ENCODE measurements at places on chromosomes 2 and 18.
A peak's percentile ranks its signal among the peaks of the same experiment; 100 is the strongest.

DNA sequence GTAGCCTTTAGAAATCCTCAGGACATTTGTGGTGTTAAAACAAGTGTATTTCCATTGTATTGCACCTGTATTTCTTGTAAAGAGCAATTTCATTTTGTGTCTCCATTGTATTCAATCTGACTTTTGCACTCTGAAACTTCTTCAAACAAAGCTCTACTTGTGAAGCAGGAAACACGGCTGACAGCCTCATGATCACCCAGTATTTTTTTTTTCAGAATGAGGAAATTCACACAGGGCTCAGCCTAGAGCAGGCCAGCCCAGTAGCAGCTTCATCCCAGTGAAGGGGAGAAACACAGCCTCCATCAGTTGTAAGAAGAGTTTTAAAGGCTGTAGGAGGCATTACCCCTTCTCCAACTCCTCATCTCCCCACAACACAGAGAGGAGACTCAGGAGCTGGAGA lies 175.9 kb upstream of the KLHL29 start:
- no peak for DNase-seq

DNA sequence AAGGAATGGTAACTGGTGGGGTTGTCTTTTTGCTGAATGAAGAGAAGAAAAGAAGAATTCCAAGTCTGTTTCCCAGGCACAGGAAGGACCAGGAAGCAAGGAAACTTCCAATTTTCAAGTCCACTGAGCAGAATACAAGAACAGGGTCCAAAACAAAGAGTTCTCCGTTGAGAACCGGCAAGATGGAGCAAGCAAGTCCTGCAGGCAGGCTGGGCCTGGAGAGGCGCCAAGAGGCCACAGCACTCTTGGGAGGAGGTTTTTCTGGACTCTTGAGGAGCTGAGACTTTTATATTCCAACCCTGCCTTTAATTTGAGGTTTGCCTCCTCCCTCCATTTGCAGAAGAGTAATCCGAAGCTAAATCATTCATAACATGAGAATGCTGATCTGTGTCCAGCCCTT lies 224.5 kb downstream of the IKZF2 start:
- no peak for DNase-seq

DNA sequence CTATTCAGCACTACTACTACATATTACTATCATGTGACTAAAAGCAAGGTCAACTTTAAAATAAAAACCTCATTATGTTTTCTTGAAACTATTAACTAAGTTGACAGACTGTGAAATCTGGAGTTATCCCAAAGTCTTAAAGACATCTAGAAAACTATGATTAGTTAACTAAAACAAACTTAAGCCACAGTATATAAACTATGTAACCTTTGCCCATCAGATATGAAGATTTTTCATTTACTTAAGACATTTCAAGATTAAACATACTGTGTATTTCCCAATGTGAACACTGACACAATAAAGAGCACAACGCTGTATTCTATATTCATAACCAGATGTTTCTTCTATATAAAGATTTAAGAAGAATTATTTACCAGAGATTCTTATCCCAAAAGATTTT lies 33.5 kb upstream of the CACNB4 start:
- no peak for DNase-seq

DNA sequence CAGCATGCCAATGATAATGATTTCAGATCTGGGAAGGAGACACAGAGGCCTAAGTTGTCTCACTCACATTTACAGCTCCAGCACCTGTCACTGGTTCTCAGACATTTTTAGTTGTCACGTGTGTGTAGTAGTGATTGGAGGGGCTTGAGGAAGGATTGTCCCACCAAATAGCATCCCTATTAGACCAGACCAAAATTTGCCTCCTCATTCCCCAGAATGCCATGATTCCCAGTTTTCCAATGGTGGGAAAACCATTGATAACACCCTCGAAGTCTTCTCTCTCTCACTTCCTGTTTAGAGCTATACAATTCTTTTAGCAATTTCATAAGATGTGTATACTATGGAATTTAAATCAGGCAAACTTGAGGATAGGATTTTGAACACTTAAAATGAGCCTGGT lies 52.5 kb downstream of the CCDC141 start:
- no peak for DNase-seq

- DNase-seq: no peak
Observed at GRCh38 chr2:31241625-31242270, 7.8 kb downstream of the EHD3 start.

DNA sequence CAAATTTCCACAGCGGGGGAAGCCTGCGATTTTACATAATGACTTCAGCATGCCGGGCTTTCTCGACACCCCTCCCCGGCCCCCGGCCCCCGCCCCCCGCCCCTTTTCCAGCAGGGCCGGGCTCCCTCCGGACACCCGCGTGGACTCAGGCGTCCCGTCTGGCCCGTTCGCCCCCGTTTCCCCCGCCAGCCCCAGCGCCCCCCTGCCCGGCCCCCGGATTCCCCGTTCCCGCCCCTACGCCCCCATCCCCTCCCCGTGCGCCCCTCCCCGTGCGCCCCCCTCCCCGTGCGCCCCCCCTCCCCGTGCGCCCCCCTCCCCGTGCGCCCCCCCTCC lies 456 bp upstream of the NFATC1 start:
- no peak for DNase-seq

- DNase-seq: no peak
Observed at GRCh38 chr18:21194871-21195771, 46.9 kb upstream of the GREB1L start.

- no peak for DNase-seq
Observed at GRCh38 chr2:165436559-165436958, 32.9 kb upstream of the CSRNP3 start.

DNA sequence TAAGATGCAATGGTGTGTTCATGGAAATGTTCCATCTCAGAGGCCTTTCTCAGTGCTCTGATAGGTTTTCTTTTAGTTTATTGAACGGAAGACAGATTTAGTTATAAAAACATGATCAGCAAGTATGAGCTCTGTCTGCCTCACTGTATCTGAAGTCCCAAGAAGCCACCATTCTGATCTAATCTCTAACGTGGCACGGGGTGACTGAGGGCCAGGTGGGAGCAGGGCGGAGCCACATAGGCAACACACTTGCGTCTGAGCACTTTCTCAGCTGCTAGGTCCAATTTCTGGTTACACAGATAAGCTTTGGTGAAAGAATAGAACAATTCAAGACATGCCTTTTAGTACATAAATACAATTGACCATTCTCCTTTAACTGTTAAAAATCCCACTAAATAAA lies 60.4 kb downstream of the SNTG2 start:
- DNase-seq: no peak

DNA sequence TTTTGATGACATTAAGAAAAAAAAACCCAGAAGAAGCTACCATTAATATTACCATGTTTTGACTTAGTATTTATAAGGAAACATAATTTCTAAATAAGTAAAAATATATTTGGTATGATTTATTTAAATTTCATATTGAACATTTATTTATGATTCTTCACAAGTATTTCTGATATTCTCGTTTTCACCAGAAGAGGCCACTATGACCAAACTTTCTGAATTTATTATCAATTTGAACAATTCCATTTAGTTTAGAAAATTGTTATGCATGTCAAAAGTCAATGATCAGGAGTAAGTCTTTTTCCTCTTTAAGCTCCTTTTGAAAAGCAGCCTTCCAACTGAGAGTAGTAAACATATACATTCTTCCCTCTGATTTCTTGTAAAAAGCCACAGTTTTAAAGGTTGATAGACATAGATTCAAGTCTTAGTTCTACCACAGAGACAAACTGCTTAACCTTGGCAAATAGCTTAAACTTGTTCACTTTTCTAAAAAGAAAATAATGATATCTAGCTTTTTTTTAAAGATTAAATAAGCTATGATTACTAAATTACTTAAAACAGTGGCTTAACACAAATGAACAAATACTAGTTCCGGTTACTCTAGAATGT lies 329.9 kb downstream of the TRIB2 start:
- no peak for DNase-seq

DNA sequence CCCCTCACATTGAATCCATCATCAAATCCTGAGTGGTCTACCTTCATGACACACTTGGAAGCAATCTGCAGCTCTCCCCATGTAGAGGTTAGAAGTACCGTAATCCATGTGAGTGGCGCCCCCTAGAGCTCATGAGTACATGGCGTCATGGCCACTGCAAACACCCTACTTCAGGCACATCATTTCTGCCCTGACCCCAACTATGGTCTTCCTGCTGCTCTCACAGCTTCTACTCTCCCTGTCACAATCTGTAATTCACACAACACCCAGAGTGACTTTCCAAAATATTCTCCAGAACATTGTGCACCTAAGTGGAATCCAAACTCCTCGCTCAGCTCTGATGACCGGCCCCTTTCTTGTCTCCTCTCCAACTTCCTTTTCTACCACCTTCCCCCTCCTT lies 141.9 kb downstream of the ANKRD44 start:
- peak; percentile 67 for DNase-seq

- no peak for DNase-seq
Observed at GRCh38 chr2:194087089-194087958, 1569.7 kb upstream of the SLC39A10 start.

DNA sequence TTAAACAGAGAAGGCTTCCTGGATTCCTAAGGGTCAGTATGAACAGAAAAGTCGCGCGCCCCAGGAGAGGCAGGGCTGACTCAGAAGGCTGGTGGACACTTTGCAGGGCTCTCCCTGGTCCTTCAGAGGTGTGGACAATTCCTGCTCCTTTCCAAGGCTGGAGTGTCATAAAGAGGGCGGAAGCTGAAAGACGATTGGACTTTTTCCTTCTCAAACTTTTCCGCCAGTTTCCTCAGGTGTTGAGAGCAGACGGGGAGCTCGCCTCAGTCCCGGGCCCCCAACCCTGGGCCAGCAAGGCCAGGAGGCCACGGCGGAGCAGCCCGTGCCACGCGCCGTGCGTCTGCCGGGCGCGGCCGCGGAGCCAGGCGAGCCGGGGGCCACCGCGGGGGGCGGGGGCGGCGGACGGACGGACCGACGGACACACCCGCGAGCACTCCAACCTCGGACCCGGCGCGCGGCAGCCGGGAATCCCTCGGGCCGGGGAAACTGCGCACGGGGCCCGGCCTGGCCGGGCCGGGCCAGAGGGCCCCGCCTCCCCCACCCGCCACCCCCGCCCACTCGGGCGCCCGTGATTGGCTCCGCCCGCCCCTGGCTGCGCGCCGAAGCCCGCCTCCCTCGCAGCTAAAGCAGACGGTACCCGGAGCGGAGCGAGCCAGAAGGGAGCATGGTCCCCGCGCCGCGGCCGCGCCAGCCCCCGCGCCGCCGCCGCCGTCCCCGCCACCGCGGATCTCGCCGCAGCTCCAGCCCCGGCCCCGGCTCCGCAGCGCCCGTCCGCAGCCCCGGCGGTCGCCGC lies at the start of gene KLHL29:
Gene KLHL29, plus strand, starts transcription at position 629 of the 793 bp plus-strand sequence. CDS start 177,018 bp downstream, outside the sequence.
- DNase-seq: peak; percentile 23

DNA sequence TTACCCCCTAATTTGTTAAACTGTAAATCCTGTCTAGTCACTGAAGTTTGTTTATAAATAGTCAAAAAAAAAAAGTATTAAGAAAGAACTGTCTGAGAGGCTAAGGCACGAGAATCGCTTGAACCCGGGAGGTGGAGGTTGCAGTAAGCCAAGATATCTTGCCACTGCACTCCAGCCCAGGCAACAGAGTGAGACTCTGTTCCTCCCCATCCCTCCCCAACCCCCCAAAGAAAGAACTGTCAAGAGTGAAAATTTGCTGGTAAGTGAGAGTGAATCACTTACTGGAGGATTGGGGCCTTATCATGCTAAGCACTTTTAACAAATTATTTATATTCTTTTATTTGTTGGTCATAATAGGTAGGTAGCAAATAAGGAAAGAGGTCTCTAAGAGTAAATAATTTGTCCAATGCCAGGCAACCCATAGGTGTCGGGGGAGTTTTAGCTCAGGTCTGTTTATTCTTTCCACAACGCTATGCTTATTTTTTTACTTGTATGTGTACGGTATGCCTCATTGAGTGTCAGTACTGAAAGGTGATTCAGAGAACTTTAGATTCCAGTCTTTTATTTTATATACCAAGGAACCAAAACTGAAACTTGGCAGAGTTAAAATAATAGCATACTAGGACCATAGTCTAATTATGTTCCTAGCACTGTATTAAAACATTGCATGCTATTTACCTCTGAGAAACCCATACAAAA lies 2.5 kb downstream of the TAF4B start:
- no peak for DNase-seq

GRCh38 chr18:23990474-23991410 lies 23.8 kb upstream of the TTC39C start:
- no peak for DNase-seq

GRCh38 chr2:118762290-118762689 lies 85.2 kb downstream of the EN1 start:
- DNase-seq: no peak

GRCh38 chr2:238479847-238480246 lies 53.1 kb downstream of the ASB1 start:
- no peak for DNase-seq

- no peak for DNase-seq
Observed at GRCh38 chr18:8754995-8755960, 49.9 kb downstream of the MTCL1 start.

- no peak for DNase-seq
Observed at GRCh38 chr18:50465211-50466153, 90.6 kb downstream of the SKA1 start.

- no peak for DNase-seq
Observed at GRCh38 chr2:88885679-88886416, 194.4 kb downstream of the RPIA start.

GRCh38 chr18:35635170-35635569 lies 53.6 kb downstream of the GALNT1 start:
- no peak for DNase-seq

DNA sequence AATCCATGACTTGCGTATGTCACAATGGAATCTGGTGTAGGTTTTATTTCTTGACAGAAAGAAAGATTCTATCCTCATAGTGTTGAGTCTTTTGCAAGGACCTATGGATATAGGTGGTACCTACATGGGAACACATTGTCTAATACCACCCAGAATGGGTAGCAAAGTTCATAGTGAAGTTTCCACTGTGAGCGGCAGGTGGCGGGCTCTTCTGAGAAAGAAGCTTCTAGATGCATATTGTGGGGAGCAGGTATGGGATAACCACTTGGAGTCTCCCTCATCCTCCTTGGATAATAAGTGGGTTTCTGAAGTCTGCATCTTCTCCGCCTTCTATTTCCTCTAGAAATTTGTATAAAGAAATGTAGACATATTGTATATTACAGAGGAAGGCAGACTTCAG lies 44.9 kb downstream of the LINC00305 start:
- no peak for DNase-seq

DNA sequence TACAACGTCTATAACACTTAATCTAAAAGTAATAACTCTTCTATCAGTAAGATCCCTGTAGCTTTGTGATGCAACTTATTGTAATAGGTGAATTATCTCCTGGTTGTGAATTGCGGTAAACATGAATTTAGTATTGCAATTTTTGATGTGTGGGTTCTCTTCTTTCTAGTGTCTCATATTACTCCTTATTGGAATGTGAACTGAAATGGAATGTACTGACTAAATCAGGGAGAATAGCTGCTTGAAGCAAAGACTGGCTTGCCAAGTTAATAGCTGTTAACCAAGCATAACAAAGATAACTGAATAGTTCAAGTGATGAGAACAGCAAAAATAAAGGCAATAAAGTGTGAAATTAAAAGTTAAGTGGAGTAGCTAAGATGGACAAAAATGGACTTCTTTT lies 60.5 kb upstream of the TFPI start:
- DNase-seq: no peak

- DNase-seq: no peak
Observed at GRCh38 chr2:19031642-19032041, 326.8 kb downstream of the OSR1 start.

- DNase-seq: no peak
Observed at GRCh38 chr2:69831354-69831905, 2.0 kb downstream of the GMCL1 start.

Measured in amygdala (tissue), 56 donors.